Activated CD4-positive, CD25-positive, alpha-beta regulatory T cell treated with anti-CD3 and anti-CD28 coated beads, Interleukin-2, amount 50 U/mL, for 72 hours (primary cell): ENCODE measurements at places on chromosomes 7 and 10.

- DNase-seq: no peak
Measured at GRCh38 chr10:10418387-10418786, 599.3 kb upstream of the CELF2 start.

DNA sequence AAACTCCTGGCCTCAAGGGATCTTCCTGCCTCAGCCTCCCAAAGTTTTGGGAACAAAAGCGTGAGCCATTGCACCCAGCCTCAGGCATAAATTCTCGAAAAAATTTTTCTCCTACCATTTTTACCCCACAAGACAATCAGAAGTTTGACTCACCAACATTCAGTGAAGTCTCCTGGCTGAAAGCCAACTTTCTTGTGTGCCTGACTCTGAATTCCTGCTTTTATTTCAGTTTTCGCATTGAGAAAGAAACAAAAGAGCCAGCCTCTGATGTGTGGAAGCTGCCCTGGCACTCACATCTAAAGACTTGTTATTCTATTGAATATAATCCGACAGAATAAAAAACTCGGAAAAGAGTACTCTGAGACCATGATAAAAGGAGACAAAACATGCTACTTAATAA, 402.9 kb downstream of the MAGI2 start:
- no peak for DNase-seq

- no peak for DNase-seq
Measured at GRCh38 chr7:28669330-28669729, 257.0 kb downstream of the CREB5 start.

- DNase-seq: no peak
Measured at GRCh38 chr7:137342265-137342664, 1.3 kb downstream of the PTN start.

DNA sequence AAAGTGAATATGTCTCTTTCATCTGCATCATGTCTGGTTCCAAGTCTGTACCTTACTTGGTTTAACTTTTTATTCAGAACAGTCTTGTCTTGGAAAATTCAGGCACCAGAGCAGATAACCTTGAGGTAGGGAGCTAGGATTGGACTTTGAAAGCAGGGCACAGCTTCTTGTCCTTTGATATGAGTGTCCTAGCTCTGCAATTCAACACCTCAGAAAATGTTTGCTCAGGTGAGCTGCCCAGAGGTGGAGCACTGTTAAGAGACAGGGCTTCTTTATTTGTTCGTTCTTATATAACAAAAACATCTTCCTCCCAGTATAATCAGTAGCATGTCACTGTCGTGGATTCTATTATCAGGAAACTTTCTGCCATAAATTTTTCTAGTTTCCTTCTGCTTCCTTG, 118.3 kb downstream of the LRRC4 start:
- DNase-seq: no peak

DNA sequence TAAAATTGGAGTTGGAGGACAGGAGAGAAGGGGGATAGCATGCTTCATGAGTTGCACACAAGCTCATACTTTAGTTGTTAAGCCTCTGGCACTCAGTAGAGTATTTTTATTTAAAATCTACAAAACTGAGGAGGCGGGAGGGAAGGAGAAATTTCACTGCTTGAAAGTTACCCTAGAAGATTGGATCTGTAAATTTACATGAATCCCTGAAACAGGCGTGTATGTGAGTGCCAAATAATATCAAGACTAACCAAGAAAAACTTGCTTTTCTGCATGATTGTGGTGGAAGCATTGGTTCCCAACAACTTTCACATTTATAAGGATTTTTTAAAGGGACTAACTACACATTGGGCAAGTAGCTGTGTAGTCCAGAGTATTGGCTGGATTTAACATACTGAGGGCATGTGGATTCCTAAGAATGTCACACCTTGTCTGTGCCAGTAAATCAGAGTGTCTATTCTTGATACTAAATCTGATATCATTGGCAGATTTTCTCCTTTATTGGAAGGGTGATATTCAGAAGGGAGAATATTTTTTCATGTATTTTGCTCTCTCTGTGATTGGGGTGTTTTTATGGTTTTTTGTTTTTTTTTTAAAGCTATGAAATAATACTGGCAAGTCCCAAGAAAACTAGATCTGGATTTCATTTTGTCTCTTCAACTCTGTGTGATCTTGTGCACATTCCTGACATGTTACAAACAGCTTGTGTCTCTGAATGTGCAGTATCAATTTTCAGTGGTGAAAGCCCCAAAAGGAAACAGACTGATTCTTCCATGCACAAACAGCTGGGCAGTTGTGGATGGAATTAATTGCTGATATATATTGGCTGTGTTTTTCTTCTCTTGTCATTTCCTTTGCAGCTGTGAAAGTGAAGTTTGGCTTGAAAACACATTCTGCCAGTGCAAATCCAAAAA, 67.2 kb downstream of the ADD3 start:
- no peak for DNase-seq

DNA sequence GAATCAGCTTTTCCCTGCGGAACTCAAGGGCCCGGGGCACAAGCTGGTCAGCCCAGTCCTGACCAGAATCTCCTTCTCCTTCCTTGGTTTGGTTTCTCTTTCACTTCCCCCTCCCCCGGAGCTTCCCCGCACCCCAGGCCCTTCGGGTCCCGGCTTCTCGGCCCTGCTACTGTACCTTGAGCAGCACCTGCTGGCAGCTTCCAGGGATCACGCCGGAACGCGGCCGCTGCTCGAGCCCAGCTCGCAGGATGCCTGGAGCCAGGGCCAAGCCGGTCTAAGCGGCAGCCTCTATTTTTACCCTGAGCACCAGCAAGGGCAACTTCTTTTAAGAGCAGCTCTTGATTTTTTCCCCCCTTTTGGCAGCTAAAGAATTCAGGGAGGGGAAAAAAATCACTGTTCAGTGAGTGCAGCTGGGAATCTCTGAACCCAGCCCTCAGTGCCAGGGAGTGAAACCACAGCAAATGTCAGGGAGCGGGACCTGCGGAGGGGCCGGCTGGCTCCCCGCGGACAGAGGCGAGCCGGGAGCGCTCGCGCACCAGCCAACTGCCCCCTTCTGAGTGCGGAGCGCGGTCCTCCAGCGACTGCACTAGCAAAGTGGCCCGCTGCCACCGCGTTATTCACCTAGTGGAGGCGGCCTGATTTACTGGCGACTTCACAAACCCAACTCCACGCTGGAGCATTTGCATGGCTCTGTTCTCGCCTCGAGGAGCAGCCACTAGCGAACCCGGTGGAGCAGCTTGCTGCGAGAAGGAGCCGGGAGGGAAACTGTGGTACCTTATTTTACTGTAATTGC, 2.4 kb upstream of the INHBA start:
- peak; percentile 45 for DNase-seq

- DNase-seq: no peak
Measured at GRCh38 chr10:95531058-95531809, 29.9 kb downstream of the SORBS1 start.

- DNase-seq: no peak
Measured at GRCh38 chr10:105973360-105973759, 1191.1 kb downstream of the SORCS1 start.

- DNase-seq: no peak
Measured at GRCh38 chr7:85185424-85186082, 1.3 kb downstream of the SEMA3D start.

DNA sequence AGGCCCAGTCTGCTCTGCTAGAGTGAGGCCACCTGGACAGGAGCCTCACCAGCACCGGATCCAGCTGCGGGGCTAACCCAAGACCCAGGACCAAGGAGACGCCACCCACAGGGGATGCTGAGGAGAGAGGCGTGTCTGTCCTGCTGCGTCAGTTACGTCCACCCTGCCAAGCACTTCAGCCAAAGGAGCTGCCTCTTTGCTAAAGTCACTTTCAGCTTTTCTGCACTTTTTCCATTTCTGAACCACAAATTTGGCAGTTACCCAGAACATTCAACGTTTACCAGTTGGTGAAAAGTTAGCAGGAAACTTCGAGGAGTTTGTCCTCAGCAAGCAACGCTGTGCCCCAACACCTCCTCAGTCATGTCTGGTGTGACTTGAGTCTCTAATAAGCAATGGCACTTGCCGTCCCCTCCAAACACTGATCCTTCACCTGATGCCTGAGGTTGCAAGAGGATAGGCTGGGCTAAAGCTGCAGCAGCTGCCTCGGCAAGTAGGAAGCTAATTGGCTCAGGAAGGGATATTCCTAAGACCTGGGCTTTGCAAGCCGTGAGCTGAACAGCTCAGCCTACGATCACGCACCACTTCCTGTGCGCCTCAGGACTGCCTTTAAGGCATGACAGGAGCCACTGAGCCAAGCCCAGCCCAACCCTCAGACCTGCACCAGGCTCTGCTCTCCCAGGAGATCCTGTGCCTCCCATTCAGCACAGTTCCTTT, 40.1 kb downstream of the KCNH2 start:
- no peak for DNase-seq

GRCh38 chr10:17801507-17801906, 7.6 kb upstream of the MRC1 start:
- DNase-seq: no peak

- DNase-seq: no peak
Measured at GRCh38 chr7:66894463-66895080, 26.5 kb upstream of the TMEM248 start.

DNA sequence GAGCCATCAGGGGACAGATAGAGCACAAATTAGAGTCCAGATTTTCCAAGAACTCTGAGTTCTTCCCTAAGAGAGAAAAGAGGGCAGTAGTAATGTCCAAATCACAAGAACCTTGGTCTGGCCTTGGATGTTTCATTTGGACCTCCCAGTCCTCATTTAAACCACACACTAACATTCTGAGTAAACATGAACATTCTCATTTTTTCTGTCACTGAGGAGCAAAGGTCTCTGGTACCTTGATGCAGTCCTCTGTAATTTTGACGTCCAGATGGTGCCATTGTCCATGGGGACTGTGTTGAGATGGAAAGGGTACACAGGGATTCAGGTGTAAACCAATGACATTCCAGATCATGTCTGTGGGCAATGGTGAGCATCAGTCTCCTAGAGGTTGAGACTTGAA, 225.4 kb upstream of the PHYHIPL start:
- no peak for DNase-seq

DNA sequence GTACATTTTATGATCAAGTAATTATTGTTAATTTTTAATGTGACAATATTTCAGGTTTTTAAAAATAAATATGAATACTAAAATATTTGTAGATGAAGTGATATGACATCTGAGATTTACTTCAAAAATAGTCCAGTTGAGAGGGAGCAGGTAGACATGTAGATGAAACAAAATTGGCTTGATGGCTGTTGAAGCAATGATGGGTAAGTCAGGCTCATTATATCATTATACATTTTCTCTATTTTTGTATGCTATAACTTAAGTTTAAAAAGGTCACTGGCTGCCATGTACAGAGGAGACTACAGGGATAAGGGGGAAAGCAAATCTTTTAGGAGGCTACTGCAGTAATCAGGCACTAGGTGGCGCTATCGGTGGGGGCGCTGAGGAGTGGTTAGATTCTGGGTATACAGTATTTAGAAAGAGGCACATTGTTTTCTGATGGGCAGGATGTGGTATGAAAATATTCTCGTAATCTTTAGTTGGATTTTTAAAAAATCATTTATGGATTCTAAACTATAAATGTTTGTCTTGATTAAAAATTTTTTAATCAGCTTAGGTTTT, 189.8 kb upstream of the IMMP2L start:
- DNase-seq: peak; percentile 56

- no peak for DNase-seq
Measured at GRCh38 chr10:71346731-71347130, 27.7 kb downstream of the SLC29A3 start.

- no peak for DNase-seq
Measured at GRCh38 chr7:55198634-55199392, 166.3 kb upstream of the LANCL2 start.

DNA sequence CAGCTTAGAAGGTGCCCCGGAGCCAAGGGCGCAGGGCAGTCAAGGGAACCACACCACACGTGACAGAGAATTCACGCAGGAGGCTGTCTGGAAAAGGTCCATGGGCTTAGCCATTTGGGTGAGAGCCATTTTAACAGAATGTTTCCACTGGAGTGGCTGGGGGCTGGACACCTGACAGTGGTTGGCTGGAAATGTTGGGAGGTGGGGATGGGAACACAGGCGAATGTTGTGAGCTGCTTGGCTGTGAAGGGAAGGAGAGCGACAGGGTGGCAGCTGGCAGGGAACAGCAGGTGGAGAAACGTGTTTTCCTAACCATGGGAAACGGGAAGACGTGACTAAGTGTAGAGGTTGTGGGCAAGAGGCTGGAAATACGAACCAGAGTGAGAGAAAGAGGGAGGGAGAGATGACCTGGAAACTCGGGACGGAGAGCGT, 100.5 kb upstream of the ZNF32 start:
- DNase-seq: no peak

- DNase-seq: no peak
Measured at GRCh38 chr7:107167483-107168232, 1.1 kb upstream of the HBP1 start.

- no peak for DNase-seq
Measured at GRCh38 chr7:54812756-54813322, 53.8 kb upstream of the SEC61G start.

GRCh38 chr7:119684763-119685162, 588.2 kb upstream of the KCND2 start:
- no peak for DNase-seq

DNA sequence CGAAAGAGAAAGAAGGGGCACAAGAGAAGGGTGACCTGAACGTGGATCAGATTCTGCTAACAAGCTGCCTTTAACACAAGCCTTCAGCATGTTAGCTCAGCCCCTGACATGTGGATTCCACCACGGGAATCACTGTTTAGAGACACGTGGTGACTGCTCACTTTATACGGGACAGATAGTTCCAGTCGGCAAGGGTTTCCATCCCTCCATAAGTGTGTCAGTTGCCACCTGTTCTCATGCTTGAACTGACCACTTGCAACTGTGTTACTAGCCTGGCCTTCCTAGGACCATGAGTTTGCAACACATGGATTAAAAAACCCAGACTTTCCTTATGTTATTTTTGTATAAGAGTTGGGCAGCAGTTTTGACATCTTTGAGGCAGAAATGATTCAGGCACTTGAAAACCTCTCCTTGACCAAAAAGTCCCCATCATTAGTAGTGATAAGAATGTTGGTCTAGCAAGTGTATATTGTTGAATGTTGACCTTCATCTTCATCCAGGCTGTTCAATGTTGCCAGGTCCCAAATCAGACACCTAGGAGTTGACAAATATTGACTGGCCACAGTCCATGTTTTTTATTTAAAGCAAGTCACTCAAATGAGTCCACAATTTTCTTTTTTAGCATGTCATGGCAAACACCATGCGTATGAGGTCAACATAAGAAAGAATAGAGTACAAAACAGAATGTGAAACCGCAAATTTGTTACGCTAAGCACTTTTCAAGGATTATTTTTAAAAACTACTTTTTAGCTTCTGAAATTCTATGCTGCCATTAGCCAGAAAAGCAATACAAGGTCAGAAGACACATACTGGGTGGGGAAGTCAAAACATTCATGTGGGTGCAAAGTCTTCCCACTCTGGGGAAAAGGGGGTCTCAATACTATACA, 101.6 kb downstream of the ABLIM1 start:
- no peak for DNase-seq

DNA sequence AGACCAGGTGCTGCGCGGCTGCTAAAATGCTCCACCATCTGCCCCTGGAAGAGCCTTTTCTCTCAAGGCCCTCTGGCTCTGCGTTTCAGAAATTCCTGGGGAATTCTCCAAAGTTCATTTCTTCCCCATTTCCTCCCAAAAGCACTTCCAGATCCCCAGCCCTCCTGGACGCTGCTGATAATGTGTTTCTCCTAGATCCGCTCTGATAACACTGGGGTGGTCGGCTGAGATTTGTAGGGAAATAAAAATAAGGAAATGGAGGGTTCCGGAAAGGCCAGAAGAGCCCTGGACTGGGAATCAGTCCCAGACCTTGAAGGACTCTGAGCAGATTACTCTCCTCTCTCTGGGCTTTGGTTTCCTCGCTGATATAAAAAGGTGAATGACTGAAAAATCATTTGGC, 28.1 kb downstream of the COL13A1 start:
- no peak for DNase-seq
